ENCODE measurements at places on chromosomes 2 and 18.

DNA sequence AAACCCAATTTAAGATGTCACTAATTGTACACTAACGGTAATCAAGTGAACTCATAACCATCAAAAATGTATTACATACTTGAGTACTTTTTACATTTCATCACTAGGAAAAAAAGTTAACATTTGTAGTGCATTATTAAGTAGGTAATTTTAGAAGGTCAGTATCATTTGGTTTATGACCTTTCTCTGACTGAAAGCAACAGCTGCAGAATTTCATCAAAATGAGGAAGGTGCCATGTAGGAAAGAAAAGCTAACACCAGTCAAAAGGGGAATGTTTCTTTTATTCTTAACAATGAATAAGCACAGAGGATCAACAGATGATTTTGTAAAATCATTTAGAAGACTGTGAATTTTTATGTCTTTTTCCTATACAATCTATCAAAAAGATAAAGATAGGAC lies 79.0 kb downstream of the PIGN start:
- no peak for DNase-seq

DNA sequence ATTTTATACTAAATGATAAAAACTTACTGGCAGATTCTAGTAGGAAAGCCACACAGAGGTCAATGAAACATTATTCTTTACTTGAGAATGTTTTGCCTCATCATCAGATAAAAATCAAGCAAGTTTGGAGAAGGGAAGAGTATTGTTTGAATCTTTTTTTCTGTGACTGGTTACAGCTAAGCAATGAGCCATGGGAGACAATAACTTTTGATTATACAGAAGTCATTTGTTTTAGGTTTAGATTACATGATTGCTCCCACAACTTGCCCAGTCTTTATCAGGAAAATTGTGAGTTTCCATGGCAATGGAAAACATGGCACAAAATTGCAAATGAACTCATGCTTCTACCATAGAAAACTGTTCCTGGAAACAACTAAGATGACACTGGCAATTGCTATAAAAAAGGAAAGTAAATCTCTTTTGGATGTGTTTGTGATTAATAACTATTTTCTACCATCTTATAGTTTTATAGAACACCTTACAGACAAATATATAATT lies 476.8 kb downstream of the MBD2 start:
- DNase-seq: no peak

DNA sequence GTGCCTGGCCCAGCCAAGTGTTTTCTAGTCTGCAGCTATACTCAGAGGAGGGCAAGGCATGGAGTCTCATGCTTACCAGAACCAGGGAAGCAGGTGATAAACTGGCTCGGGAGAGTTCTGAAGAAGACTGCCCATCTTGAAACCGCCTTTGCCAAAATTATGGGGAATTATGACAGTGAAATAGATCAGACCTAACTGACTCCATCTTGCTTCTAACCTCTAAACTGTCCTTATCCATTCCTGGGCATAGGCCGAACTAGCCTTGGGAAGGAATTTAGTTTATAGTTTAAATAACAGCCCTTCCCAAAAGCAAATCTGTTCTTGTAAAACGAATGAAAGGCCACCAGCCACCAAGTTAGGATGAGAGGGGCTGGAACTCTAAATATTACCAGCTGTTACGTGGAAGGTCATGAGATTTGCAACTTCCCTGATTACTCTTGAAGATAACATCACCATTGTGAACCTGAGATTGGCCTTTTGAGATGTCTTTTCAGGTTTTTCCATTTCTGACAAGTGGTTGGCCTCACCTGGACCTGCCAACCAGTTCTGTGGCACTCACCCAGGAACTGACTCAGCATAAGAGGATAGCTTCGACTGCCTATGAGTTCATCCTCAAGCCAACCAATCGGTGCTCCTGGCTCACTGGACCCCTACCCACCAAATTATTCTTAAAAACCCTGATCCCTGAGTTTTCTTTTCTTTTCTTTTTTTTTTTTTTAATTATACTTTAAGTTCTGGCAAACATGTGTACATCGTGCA lies 23.4 kb downstream of the CHCHD5 start:
- DNase-seq: no peak

DNA sequence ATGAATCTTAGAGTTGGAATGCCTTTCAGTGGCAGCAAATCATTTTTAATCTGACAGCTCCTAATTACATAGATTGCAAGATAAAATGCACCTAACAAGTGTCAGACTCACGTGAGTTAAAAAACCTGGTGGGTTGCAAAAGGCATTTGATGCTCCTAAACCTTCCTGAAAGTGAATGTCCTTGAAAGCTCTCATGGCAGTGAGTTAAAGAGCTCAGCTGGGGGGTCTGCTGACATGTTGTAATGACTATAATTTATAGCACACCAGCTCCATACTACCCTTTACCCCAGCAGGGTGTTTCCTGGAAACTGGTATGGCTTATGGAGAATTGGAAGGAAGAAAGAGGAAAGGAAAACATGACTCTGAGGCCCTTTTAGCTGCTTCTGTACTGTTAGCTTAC lies 91.9 kb upstream of the CAVIN2 start:
- no peak for DNase-seq

DNA sequence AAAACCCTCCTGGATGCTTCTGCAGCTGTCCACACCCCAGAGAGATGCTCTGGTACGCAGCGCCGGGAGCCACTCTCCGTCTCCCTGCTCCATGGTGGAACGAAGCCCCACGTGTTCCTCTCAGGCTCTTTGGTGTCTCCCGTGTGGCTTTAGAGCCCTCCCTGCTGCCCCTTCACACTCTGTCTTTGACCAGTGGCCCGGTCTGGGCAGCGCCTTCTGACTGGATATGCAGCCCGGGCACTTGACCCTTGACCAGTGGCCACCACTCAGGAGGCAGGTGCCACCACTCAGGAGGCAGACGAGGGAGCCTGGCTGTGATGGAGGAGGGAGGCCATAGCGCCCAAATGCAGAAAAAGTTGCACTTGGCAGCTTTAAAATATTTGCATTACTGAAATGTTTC lies 214.5 kb upstream of the SALL3 start:
- no peak for DNase-seq

DNA sequence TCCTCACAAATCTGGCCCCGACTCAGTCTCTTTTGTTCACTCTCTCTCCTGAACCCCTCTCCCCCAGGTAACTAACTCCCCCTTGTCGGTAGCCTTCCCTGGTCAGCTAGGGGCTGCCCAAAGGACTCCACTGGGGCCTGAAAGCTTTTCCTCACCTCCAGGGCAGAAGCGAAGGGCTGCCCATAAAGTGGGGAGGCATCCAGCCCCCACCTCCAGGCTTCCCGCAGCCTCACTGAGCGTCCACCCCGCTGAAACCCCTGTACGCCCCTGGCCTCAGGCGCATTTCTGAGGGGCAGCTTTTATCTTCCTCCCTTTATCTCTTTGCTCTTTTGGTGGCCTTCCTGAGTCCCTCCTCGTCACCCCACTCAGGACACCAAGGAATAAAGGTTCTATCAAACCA lies 249.3 kb downstream of the CYP26B1 start:
- no peak for DNase-seq

Data from activated CD8-positive, alpha-beta memory T cell treated with anti-CD3 and anti-CD28 coated beads for 1 hour (primary cell).